ENCODE measurements at places on chromosomes 5 and 9.
A peak's percentile ranks its signal among the peaks of the same experiment; 100 is the strongest.

DNA sequence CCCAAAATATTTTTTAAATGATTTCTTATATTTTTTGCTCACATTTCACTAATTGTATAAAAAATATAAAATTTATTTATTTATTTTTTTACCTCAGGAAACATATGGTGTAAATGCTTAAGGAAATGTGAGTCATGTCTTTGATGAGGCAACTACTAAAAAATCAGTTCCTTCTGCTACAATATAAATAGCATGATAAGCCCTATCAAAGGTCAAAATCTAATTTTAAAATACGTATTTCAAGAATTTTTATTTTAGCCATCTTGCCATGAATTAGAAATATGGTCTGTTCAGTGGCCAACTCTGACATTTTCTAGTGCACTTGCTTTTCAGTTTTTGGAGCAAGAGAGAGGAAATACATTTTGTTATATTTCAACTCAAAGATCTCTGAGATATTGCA lies 50.5 kb downstream of the PDE4D start:
- DNase-seq: no peak

DNA sequence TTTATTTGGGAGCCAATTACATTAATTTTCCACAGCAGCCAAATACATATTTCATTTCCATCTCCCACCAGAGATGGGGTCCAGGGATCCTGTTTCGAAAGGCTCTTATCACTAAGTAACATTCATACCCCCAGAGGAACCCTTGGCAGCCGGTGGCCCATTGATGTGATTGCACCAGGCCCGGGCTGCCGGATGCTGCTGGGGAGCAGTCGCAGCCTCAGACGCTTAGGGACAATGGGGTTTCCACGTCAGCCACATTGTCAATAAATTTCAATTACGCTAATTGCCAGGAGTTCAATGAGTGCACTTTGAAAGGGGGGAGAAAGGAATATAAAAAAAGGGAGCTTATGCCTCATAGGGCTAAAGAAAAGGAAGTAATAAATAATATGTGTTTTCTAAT lies 478.8 kb upstream of the ADAMTS16 start:
- no peak for DNase-seq

GRCh38 chr5:113233606-113234005 lies 201.2 kb downstream of the TSSK1B start:
- no peak for DNase-seq

- no peak for DNase-seq
Observed at GRCh38 chr5:128264564-128265360, 181.2 kb downstream of the SLC12A2 start.

GRCh38 chr5:141495453-141495811 lies 6.6 kb downstream of the PCDHGC5 start:
- DNase-seq: no peak

GRCh38 chr5:142829801-142830220 lies 59.6 kb downstream of the ARHGAP26 start:
- DNase-seq: peak; percentile 55

DNA sequence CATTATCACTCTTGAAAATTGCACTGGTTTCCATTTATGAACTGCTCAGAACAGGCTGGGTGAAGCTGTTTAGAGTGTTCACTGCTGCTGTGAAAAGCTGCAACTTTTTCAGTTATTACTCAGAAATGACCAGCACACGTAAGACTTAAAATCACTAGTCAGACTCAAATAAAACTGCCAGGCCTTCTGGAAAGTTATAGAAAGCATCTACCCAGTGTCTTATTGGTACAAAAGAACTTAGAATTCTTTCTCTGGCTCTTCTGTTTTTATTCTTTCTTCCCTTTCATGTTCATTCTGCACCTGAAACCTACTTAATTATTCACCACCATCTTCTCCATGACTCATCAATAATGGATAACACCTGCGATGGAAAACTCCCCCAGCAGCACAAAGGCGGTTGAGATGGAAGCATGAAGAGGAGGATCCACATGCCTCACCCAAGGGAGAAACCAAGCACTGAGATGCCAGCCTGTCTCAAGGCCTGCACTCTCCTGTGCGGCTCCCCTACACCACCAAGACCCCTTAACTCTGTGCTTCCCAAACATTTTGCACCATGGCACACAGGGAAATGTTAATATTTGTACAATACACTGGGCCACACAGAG lies 171.9 kb downstream of the ENTREP1 start:
- no peak for DNase-seq

DNA sequence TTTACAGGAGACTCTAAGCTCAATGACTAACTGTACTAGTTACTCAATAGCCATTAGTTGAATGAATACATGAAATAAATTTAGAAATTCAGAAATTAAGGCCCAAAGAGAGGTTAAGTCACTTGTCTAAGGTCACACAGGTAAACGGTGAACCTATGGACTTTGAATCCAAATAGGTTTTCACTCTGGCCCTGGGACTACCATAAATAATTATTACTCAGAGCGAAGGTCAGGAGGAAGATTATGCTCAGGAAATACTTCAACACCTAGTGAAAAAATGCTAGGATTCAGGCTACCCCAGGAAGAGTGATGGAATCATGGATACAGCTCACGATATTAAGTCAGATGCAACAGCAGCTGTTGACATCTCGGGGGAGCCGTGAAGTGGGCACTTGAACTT lies 417.4 kb downstream of the GABRG2 start:
- DNase-seq: no peak

DNA sequence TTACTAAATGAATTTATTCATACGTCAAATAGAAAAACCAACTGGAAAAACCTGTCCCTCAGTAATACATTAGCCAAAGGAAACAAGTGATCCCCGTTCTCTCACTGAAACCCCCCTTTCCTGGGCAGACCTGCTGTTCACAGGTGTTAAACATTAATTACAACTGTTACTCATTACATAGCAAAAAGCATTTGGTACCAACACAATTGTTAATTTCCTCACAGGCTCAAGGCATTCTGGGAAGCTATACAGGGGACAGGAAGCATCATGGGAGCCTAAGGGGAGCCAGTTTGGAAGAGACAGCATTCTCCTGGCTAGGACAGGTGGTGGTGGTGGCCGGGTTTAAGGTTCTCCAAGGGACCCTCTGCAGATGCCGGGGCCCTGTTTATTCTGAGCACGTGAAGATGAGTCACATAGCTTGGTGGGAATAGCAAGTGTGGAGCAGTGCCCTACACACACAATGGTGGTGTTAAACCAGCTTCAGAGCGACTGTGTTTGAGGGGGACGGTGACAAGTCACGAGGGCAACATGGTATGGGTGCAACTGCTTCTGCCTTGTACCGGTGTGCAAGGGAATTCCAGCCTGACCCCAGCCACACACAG lies 62.6 kb upstream of the SLC25A51 start:
- DNase-seq: no peak

DNA sequence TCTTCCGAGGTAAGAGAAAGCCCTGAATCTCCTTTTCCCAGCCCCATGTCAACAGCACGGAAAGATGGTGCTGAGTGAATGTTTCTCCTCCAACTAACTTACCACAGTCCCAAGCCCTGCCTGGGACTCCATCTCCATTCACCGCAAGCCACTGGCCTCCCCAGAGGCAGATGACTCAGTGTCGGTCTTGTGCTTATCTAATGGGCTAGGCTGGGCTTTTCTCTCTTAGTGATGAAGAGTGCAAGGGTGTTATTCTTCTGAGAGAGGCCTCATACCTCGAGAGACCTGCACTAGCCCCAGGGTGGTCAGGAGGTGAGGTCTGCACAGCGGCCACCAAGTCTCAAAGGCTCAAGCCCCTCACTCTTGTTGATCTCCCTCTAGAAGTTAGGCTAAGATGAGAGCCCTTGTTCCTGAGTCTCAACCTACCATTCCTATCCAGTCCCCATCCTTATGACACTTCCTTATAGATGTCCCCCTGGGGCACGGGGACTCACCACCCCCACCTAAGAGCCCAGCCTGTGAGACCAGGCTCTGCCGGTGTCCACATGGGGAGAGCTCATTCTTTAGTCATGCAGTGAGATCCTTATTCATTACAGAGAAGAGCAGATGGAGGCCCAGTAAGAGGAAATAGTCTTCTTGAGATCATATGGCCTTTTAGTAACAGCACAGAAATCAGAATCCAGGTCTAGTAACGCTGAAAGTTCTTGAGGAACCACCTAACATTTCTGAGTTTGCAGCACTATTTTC lies 127.0 kb downstream of the SAXO1 start:
- no peak for DNase-seq

DNA sequence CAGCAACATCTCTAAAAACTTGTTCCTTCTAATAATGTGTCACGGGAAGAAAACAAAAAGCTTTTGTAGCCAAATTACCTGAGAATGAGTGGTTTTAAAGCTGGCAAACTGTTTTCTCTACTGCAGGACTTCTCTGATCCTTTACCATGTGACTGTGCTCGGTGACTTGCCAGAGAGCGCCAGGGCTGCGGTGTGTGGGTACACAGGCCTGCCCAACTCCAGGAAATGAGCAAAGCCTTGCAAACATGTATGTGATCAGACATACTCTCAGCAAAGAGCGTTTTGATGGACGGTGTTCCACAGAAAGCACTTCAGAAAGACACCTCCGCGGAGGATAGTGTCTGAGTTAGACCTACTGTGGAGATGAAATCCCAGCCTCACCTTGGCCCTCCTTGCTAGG lies 157.3 kb downstream of the SPOCK1 start:
- no peak for DNase-seq
